ENCODE measurements at places on chromosomes 16 and 17.

DNA sequence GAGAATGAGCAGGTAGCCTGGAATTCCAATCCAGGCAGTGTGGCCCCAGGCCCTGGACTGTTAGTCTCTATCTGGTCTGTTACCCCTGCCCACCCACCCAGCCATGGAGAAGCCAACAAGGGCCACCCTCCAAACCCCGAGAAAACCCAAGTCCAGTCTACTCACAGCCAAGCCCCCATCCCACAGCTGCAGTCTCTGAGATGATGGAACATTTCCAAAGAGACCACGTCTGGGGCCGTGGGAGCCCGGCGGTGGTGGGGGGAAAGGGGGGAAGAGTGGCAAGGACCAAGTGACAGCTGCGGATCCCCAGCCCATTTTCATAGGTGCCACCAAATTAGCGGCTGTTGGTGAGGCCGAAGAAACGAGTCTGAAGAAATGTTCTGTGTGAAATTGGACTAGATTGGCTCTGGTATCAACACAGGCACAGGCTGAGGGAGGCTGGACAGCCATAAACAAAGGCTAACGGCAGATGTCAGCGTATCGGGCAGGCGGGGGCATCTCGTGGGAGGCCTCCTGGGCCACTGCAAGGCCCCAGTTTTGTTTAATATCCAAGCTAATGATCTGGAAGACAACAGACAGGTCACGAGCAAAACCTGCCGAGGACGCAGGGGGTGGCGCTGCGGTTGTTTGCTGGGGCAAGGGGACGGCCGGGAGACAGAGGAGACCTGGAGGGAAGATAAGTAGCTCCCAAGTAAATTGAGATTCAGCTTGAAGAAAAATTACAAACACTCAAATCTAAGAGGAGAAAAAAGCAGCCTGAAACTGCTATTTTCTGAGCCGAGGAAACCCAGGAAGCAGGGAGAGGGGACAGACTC lies 53.4 kb downstream of the RBFOX3 start:
- DNase-seq = no peak

DNA sequence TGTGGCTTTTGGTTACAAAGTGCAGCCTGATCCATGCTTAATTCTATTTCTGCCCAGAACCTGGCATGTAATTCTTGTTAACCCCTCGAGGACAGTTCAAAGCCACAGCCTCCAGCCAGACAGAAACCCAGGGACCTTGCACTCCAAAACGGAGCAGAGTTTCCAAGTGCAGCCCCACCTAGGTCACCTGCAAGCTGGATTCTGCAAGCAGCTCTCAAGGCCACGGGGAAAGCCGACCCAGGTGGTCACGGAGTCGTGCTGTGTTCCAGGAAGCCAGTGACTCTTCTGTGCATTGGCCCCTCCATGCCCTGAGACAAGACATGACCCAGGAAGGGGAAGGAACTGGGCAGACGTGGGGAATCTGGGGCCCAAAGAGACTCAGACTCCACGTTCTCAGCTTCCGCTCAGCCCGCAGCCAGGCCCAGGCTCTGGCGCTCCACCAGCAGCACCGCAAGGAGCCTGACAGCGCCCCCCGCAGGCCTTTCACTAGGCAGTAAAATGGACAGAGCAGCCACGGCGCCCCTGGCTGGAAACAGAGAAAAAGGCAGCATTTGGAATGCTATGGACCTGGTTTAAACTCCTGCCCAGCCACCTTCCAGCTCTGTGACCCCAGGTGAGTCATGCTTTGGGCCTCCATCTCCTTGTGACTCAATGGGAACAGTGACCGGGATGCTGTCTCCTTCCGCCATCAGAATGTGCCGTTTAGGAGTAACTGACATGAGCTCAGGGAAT lies 27.3 kb upstream of the GSG1L start:
- no peak for DNase-seq

- DNase-seq = no peak
These were observed 652 bp upstream of the SLC25A19 start for GRCh38 chr17:75289832-75290337.

DNA sequence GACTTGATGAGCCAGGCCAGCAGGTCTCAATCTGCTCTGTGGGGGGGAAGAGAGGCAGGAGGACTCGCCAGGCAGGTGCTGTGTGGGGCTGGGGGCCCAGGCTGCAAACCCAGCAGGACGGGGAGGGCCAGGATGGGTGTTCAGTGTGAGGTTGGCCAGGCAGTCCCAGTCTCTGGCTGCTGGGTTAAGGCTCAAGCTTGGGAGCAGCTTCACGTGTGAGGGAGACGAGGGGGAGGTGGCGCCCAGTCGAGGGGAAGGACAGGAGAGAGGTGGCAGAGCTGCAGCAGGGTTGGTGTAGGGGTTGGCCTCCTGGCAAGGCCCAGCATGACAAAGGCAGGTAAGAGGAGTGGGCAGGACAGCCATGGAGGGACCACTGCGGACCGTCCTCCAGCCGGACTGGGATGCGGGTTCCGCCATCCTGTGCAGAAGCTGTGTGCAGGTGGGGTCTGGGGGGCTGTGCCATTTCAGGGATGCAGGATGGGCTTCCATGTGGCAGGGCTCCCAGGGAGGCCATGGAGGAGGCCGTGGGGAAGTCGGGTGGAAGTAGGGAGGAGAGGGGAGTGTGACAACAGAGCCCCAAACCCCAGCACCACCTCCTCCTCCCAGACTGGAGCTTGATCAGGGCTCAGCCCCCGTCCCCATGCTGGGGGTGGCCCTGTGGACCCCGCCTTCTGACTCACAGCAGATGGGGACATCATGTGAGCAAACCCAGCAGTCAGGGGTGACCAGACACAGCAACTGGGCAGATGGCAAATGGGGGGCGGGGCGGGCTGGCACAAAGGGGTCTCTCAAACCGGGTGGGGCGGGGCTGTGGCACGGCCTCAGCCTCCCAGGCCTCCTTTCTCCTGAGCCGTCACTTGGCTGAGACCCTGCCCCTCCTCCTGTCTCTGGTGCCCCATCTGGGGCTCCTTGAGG lies 2.8 kb downstream of the ADGRG1 start:
- DNase-seq = no peak

- no peak for DNase-seq
These were observed 106.2 kb upstream of the AXIN2 start for GRCh38 chr17:65667656-65668055.

GRCh38 chr16:28064706-28065249 lies 1.3 kb upstream of the GSG1L start:
- no peak for DNase-seq

- peak; percentile 3 for DNase-seq
These were observed 1.0 kb upstream of the SALL1 start for GRCh38 chr16:51151961-51152663.

Data from NCI-H1048 (cell line).